ENCODE measurements at places on chromosomes 2 and 18.

- no peak for DNase-seq
Measured at GRCh38 chr2:240298803-240299709, 136.4 kb upstream of the GPC1 start.

GRCh38 chr2:172153156-172153555 is 50.5 kb upstream of the DLX2 start:
- no peak for DNase-seq

DNA sequence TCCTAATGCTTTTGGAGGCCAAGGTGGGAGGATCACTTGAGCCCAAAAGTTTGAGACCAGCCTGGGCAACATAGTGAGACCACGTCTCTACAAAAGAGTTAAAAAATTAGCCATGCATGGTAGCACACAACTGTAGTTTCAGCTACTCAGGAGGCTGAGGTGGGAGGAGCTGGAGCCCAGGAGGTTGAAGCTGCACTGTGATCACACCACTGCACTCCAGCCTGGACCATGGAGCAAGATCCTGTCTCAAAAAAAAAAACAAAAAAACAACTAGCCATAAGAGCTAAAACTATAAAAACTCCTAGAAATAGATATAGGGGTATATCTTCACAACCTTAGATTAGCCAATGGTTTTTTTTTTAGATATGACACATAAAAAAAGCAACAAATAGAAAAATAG is 16.9 kb upstream of the COL6A3 start:
- DNase-seq = no peak

GRCh38 chr2:176189681-176190641 is 1.5 kb downstream of the HOXD1 start:
- no peak for DNase-seq

DNA sequence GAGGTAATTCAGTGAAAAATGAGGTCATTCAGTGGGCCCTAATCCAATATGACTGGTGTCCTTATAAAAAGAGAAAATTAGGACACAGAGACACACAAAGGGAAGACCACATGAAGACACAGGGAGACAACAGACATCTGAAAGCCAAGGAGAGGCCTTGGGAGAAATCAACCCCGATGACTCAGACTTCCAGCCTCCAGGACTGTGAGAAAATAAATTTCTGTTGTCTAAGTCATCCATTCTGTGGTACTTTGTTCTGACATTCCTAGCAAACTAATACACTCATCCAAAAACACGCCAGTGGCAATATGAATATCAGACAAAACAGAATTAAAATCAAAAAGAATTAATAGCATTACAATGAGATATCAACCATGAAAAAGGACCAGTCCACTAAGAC is 303.7 kb downstream of the SS18 start:
- no peak for DNase-seq

GRCh38 chr2:241925821-241926441 is 56.4 kb downstream of the RTP5 start:
- no peak for DNase-seq

DNA sequence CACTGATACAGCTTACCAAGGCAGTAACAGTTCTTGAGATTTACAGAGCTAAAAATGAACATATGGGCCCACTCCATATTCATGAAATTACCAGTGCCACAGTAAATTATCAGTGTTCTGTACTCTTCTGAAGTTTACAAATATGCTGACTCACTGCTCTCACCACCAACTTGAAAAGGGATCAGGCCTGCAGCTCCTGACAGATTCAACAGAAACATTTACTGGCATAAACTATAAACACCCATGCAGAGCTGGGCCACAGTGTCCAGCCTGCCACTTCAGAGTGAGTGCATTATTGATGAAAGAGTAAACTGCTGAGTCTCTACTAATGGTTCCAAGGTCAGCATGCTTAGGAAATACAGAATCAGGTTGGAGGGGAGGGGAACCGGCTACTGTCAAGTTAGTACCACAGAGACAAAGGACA is 83.1 kb downstream of the FARSB start:
- DNase-seq = no peak

DNA sequence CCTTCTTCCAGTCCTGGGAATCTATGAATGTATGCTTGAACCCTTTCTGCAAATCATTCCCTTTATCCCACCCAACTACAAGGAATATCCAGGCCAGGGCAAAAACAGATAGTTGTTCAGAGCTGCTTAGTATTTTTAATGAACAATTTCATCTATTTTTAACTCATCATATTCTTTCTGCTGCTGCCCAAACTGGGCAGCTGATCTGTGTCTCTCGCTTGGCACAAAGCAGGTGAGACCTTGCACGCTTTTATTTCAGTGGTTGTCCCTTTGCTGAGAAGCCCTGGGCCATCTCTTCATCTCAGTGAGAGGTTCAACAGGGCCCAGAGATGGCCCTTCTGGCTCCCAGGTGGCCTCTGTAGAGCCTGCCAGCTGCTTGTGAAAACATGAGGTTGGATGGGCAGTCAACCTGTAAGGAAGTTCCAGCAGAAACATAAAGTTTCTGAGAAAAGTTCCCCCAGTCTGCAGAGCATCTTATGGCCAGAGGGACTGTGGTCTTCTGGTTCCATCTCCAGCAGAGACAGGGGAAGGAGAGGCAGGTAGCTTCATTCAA is 57.5 kb downstream of the MYCN start:
- no peak for DNase-seq

DNA sequence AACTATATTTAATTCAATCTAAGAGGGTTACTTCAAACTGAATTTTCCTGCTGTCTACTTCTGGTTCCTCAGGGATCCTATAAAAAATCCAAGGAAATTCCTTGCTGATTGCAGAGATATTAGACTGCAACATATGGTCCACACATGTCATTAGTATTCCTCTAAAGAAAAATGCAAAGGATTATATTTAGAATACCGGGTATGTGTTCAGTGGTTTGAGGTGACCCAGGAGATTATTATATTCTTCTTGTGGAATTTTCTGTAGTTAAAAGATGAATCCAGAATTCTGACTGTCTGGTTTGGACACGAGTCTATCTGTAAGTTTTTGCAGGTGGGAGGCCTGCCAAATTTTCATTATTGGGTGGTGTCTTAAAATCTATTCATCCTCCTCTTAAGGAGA is 18.2 kb downstream of the HOXD1 start:
- DNase-seq = no peak

- DNase-seq = no peak
Measured at GRCh38 chr2:147888680-147889079, 43.9 kb downstream of the ACVR2A start.

- no peak for DNase-seq
Measured at GRCh38 chr2:63818271-63818670, 23.4 kb upstream of the UGP2 start.

- DNase-seq = no peak
Measured at GRCh38 chr18:8788503-8789429, 83.4 kb downstream of the MTCL1 start.

GRCh38 chr18:62054929-62055498 is 131.8 kb downstream of the PIGN start:
- no peak for DNase-seq

- DNase-seq = no peak
Measured at GRCh38 chr2:68767996-68768395, 33.4 kb downstream of the ARHGAP25 start.

DNA sequence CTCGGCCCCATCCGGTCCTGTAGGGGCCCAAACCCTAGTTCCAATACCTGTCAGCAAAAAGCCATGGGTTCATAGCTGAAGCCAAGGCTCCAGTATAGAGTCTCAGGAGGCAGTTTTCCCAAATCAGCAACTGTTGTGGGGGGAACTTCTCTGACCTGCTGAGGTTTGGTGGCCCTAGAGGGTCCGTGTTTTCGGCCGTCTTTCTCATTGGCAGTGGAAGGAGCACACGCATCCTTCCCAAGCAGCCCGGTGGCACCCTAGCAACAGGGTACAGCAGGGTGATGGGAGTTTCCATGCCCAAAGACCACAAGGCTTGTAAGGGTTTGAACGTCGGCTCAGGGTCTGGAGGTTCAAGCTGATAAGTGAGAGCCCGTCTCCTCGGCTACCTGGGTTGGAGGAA is 6.6 kb downstream of the FOSL2 start:
- DNase-seq = no peak

DNA sequence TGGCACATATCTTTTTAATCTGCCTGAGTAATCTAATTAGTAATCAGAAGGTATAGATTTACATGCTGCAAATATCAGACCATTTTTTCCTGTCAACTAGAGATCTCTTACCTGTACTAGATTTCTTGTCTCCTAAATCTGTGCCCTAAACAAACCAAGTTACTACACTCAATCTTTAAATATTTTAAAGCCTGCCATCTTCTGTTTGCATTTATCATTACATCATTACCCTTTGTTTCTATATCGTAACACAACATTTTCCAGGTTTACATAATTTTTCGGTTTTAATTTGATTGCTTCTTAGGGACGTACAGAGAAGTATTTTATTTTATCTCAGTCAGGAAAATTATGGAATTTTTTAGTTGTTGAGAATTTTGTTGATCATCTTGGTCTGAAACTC is 25.7 kb downstream of the PSMA8 start:
- DNase-seq = no peak

- no peak for DNase-seq
Measured at GRCh38 chr2:103868396-103868795, 985.5 kb upstream of the POU3F3 start.

DNA sequence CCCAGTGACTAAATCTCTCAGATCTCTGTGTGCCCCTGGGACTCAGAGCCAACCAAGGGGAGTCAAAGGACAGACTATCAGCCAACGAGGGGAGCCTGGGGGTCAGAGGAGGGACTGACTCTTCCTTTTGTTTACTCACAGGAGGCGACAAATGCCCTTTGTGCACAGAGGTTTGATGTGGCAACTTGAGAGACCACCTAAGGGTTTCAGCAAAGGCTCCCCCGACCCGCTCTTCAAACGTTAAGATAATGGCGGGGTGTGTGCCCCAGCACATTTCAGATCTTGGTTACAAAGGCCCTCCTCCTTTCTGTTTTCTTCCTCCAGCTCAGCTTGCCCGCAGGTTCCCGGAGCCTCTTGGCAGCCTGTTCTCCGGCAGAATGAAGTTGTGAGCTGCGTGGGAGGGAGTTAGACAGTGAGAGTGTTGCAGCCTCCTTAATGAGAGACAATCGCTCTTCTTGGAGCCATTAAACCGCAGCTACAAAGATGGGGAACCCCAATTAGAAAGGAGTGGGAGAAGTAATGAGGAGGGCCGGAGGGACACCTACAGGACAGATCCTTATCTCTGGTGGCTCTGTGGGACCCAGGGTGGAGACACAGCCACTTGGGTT is 76.2 kb downstream of the KIAA2012 start:
- DNase-seq = no peak

GRCh38 chr2:177270531-177270930 is 6.0 kb upstream of the NFE2L2 start:
- no peak for DNase-seq

DNA sequence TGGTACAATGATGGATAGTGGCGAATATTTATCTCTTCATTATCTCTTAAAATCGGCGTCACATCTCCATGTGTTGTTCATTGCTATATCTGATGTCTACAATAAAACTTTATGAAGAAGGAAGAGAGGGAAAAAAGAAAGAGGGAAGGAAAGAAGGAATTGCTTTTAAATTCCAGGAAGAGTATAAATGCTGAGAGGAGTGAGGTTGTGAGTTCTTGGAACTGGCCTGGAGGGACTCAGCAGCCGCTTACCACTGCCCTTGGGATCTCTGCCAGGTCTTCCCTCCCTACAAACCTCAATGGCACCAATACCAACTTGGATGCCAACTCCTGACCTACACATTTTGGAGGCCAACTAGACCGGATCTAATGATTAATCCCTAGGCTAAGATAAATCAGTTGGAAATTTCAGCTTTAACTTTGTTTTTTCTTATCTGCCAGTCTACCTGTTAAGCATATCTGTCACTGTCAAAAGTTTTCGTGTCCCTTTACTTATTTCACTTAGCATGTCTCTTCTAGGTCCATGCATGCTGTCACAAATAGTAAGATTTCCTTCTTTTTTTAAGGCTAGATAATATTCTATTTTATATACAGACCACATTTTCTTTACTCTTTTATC is 9.8 kb downstream of the SCN9A start:
- no peak for DNase-seq

GRCh38 chr18:43155842-43156241 is 40.4 kb upstream of the RIT2 start:
- DNase-seq = no peak

DNA sequence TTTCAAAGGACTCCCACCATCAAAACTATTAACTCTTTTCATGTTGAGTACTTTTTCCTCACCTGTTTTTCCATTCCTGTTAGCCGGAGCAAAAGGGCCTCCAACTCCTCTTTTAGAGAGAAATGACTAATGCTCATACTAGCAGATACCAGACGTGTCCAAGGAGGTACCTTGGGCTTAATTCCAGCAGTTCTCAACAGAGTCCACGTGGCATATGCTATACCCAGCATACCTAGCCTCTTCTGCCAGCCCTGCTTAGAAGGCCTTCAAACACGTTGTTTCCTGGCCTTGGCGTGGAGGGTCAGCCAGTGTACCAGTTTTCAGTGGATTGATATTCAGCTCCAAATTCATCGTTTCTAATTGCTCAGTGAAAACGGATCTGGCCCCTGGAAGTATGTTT is 123.9 kb downstream of the MGAT5 start:
- DNase-seq = no peak

- no peak for DNase-seq
Measured at GRCh38 chr2:111213877-111214276, 93.2 kb downstream of the BCL2L11 start.

GRCh38 chr18:907115-907884 is 2.6 kb downstream of the ADCYAP1 start:
- no peak for DNase-seq

- DNase-seq = no peak
Measured at GRCh38 chr2:11102956-11103860, 52.1 kb upstream of the SLC66A3 start.

GRCh38 chr18:55054021-55054990 is 95.0 kb upstream of the CCDC68 start:
- DNase-seq = no peak

DNA sequence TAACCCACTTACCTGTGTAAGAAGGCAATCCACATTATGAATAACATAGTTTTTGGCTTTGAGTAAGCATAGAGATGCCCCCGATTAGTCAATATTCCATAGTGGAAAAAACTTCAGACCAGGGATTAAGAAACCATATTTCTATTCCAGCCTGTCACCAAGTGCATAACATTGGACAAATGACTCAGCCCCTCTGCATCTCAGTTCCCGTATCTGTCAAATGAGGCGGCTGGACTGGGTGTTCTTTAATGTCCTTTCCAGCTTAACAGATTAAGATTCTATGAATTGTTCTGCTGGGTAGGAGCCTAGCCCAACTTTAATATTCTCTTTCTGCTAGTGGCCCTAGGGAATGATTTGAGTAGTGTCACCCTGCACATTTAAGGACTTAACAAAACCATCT is 11.8 kb upstream of the FTCDNL1 start:
- DNase-seq = no peak

DNA sequence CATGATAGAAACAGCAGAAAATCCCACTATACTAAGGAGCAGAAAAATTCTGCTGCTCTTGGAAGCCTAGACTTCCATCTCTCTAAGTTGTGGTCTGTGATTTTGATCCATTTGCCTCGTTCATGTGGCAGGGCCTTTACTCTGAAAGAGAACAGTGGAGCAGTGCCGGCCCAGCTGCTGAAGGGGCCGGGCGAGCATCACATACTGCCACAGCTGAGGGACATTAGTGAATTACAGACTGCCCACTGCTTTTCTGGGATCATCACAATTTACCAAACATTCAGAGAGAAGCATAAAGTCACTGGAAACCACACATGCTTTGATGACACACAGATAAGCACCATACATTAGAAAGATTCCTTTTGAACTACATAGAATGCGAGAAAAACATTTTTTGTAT is 217.0 kb upstream of the BOD1L2 start:
- DNase-seq = no peak

- no peak for DNase-seq
Measured at GRCh38 chr18:5066380-5066977, 130.6 kb downstream of the AKAIN1 start.

Data from stimulated activated CD4-positive, alpha-beta T cell treated with anti-CD3 and anti-CD28 coated beads, Interleukin-15, amount 100 ng/mL, for 1 hour (primary cell).